Activated effector memory CD4-positive, alpha-beta T cell treated with anti-CD3 and anti-CD28 coated beads, Interleukin-2, amount 50 U/mL, for 16 hours (primary cell): ENCODE measurements at places on chromosomes 12 and 14.

DNA sequence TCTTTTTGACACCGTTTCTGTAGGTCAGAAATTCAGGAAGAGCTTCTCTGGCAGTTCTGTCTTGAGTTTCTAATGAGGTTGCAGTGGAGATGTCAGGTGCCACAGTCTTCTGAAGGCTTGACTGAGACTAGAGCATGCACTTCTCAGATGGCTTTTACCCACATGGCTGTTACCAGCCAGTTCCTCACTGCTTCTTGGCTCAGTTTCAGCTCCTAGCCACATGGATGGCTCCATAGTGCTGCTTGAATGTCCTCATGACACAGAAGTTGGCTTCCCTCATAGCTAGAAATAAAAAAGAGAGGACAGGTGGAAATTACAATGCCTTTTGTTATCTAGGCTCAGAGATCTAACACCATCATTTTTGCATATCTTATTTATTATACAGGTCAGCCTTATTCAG is 38.1 kb upstream of the SLC2A13 start:
- no peak for DNase-seq

- DNase-seq, result no peak
These were observed 63.1 kb downstream of the C12orf75 start for GRCh38 chr12:105393587-105393986.

DNA sequence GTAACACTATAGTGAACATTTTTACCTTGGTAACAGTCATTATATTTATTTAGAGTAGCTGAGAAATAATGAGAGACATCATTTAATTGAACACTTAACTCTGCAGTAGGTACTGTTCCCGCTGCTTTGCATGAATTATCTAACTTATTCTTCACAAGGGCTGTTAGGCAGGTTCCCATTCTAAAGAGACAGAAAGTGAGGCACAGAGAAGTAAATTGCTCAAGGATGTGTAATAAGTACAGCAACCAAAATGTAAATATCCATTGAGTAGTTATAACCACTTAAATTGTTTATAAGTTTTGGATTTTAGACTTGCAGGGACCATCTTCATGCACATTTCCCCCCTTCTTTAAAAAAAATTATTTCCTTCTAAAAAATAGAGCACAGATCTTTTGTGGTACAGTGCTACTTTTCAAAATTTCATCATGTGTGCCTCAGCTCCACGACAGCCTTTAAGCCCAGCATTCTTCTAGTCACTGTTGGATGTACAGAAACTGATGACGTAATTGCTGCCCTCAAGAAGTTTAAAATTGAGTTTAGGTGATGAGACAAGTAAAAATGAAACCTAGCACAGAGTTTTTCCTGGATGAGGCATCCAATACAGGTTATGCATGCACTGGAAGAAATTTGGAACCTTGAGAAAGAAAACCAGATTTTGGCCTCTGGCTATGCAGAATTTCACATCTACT is 6.0 kb upstream of the MANSC4 start:
- DNase-seq, result no peak

DNA sequence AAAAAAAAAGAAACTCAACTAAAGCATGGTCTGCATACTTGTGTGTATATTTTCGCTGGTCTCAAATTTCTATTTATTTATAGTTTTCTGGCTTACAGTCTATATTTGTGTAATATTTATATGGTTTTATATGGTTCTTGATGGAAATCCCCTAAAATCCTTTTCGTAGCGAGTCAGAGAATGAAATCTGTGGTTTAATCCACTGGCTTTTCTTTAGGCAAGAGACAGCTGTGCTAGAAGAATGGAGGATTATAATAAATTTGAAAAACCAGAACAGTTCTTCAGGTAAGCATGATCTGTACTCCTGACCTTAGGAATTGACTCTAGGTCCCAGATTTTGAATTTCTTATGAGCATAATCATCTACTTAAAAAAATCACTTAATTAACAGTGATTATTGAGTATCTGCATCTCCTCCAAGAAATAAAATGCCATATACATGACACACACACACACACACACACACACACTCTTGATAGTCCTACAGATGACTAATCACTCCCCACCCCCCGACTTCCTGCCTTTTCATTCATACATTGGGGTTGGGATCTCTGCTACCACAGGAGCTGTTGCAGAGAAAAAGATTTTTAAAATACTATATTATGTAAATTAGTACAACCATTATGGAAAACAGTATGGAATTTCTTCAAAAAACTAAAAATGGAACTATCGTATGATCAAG is 113.4 kb downstream of the CRADD start:
- DNase-seq, result peak; percentile 65

- peak; percentile 69 for DNase-seq
These were observed 12.9 kb downstream of the ANKRD13A start for GRCh38 chr12:110012137-110012536.

GRCh38 chr12:113587720-113588119 is 116.0 kb upstream of the LHX5 start:
- DNase-seq, result no peak

DNA sequence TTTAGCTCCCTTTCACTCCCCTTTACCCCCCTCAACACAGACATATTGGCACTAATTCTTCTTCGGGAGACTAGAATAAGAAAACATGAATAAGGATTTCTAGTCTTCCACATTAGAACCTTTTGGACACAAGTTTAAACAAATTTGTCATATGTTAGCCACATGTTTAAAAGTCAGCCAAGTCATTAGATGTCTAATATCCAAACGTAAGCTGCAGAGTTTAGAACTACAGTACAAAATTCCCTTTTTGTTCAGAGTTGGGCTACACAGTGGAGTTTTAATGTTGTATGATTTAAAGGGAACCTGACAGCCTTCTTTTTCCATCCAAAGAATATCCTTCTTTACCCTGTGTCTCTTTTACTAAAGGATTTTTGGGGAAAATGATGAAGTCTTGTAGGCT is 79.8 kb downstream of the PDE6H start:
- DNase-seq, result no peak

DNA sequence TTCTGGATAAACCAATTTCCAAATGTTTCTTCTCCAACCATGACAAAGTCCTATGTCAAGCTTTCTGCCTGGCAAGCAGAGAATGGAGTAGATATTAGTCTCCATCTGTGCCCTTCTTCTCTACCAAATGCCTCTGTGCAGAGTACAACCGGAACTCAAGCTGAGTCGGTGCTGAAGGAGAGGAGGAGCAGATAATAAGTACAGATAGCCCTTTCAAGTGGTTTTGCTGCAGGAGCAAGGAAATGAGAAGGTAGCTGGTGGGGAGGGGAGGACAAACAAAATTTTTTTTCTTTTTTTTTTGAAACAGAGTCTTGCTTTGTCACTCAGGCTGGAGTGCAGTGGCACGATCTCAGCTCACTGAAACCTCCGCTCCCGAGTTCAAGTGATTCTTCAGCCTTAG is 14.2 kb upstream of the HELB start:
- peak; percentile 81 for DNase-seq

- DNase-seq, result no peak
These were observed 28.2 kb upstream of the MMP17 start for GRCh38 chr12:131799828-131800593.

- no peak for DNase-seq
These were observed 70.9 kb downstream of the VWF start for GRCh38 chr12:6053541-6053940.

- DNase-seq, result no peak
These were observed 120.7 kb upstream of the SLC38A2 start for GRCh38 chr12:46493150-46493833.

GRCh38 chr12:26527682-26528081 is 305.3 kb downstream of the ITPR2 start:
- DNase-seq, result no peak

- no peak for DNase-seq
These were observed 108.6 kb upstream of the FZD10 start for GRCh38 chr12:130053651-130054069.

DNA sequence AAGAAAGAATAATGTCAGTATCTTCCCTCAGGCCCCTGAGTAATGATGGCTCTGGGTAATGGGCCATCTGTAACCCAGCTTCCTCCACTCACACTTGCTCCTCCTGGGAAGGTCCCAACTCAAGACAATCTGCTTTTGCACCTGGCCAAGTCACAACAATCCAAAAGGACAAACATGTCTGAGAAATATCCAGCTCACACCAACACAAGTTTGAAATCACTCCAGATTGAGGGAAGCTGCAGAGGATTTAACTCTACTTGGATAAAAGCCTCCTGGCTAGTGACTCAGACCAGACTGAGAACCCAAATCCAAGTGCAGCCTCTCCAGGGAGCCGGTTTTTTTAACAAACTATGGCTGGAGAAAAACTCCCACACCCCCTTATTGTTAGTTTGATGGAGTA is 34.2 kb downstream of the RTRAF start:
- DNase-seq, result no peak

DNA sequence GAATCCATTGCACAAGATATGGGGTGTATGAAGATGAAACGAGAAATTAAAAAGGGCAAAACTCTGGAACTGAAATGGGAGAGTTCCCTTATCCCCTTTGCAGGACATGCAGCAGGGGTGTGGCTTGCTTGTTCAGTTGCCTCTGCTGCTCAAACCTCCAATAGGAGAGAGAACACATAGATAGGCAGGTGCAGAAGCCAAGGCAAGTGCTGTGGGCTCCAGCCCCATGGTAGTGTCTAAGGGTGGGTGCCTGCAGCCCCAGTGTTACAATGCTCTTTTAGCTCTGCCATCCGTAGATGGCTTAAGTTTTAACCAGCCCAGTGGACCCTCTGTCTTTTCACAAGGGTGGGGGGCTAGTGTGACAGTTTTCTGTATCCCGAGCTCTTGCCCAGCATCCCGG is 69.7 kb downstream of the CMAS start:
- DNase-seq, result no peak

DNA sequence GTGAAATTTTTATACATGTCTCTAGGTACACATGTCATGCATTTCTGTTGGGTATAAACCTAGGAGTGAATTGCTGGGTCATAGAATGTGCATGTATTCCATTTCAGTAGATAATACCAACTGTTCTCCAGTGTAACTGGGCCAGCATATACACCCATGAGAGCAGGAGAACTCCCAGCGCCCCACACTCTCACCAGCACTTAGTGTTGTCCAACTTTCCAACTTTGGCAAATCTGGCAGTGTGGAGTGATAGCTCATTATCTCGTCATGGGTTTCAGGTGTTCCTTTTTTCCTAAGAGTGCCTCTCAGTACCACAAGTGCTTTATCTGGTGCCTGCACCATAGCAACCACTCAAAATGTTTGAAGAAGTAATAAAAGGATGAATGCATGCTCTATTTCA is 40.1 kb downstream of the NGB start:
- no peak for DNase-seq

GRCh38 chr14:102691763-102692162 is 85.5 kb upstream of the TRAF3 start:
- no peak for DNase-seq

GRCh38 chr12:1572731-1573130 is 21.6 kb downstream of the FBXL14 start:
- DNase-seq, result no peak

- DNase-seq, result no peak
These were observed 125.4 kb downstream of the SYT10 start for GRCh38 chr12:33314223-33314622.

GRCh38 chr14:99036611-99037293 is 235.2 kb downstream of the BCL11B start:
- no peak for DNase-seq

DNA sequence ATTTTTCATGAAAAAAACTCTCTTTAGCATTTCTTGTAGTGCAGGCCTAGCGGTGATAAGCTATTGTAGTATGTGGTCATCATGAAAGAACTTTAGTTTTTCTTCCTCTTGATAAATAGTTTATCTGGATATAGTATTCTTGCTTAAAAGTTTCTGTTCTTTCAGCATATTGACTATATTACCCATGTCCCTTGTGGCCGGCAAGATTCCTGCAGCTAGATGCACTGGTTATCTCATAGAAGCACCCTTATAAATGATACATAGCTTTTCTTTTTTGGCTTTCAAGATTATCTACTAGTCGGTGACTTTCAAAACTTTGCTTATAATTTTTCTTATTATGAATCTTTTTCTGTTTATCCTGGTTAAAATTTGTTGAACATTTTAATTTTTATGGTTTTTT is 234.8 kb downstream of the ALG10 start:
- DNase-seq, result no peak

GRCh38 chr12:52019113-52019770 is 12.5 kb downstream of the TAMALIN start:
- DNase-seq, result no peak

DNA sequence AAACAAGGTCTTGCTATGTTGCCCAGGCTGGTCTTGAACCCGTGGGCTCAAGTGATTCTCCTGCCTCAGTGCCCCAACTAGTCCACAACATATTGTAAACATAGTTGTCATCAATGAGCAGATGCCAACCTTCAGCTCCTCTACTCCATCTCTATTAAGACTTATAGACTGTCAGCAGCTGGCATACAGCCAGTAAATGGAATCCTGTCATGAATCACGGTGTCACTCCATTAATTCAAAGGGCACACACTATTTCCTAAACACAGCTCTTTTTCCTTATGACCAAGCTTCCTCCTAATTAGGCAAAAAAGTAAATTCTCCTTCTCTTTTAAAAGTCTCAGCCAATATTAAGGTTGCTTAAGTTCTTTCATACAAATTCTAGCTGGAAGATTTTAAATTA is 111.2 kb downstream of the ITPR2 start:
- no peak for DNase-seq
